ENCODE measurements at places on chromosomes 1 and 21.

- DNase-seq = no peak
Measured at GRCh38 chr1:175287377-175287776, 94.8 kb upstream of the KIAA0040 start.

DNA sequence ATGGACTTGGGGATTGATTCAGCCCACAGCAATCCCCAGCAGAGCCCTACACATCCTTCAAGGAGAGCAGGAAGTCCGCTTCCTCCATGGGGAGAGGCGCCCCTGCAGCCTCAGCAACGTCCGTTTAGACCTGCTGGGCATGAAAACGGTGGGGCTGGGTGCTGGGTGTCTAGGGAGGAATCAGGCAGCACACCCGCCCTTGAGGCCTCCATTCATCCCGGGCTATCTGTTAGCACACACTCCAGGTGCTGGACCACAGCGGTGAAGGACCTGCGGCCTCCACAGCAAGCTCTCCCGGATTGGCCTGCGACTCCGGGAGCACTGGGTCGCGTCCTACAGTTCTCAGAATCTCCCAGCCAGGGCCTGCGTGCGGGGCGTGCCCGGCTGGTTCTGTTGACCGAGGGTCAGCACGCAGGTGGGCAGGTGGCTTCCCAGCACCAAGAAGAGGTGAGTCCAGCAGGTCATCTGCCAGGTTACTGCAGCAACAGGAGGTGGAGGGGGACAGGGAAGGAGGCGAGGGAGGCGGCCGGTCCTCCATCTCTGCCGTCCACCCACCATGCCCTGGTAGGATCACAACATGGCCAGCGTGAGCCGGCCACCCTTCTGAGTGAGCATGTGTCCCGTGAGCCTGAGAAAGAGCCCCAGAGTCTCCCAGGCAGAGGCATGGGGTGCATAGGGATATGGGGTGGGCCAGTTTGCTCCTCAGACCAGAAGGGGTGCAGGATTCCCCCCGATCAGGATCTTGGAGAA lies 96.6 kb downstream of the RIPK4 start:
- DNase-seq = no peak

DNA sequence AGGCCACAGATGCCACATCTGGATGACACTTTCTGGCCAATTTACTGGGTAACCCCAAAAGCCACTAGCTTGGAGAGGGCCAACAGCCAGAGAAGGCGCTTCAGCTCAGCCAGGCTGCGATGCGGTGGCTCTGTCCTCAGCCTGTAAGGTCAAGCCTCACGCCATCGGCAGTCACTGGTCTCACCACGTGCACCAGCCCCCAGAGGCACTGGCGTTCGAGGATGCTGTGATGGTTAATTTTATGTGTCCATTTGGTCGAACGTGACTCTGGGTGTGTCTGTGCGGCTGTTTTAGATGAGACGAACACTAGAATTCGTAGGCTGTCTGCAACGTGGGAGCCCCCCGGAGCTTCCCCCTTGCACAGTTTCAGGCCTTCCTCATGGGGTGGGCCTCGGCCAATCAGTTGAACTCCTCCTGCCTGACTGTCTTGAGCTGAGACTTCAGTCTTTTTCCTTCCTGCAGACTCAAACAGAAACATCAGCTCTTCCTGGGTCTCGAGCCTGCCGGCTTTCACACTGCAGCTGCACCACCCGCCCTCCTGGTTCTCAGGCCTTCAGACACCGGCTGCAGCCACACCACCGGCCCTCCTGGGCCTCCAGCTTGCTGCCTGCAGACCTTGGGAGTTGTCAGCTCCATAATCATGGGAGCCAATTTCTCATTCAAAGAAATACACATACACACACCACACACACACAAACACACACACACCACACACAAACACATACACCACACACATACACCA lies 41.6 kb upstream of the SLC45A1 start:
- DNase-seq = no peak

- DNase-seq = no peak
Measured at GRCh38 chr1:19313961-19314882, 2.1 kb downstream of the SLC66A1 start.

DNA sequence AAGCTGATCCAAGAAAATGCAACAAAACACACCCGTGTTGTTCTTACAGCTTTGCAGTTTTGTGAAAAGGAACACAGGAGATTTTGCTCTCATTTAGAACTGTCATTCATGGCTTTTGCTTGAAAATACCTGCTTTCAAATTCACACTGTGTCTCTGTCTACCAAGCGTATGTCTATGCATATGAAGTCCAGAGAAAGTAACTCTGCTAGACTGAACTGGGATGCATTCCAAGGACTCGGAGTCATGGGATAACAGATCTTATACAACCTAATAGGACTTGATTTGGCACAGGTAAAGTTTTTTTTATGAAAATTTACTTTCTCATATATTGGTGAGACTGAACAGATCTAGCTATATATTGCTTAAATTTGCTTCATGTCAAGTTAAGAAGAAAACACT lies 102.4 kb downstream of the PTGER3 start:
- DNase-seq = no peak

- no peak for DNase-seq
Measured at GRCh38 chr1:8854240-8854639, 24.2 kb downstream of the ENO1 start.

DNA sequence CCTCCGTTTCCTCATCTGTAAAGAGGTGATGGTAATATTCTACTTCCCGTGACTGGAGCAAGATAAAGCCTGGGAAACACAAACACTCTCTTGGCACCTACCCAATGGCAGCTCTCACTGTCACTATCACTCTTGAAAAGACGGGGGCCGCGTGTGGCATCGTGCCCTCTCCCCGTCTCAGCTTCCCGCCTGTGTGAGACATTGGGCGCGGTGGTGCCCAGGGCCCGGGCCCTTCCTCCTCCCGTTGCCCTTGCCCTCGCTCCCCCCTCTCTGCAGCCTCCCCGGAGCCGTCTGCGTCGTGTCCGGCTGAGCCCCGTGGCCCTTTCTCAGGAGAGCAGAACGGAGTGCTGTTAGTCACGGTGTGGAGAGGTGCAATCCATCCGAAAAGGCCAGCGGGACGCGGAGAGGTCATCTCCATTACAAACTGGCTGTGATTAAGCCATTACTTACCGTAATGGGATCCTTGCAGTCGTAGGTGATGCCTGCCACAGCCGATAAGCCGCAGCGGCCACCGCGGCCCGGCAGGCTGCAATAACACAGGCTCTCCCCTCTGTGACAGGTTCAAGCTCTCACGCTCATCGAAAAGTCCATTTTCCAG lies 156.4 kb upstream of the ZC3H12A start:
- no peak for DNase-seq

- no peak for DNase-seq
Measured at GRCh38 chr1:16342331-16343062, 9.8 kb downstream of the FBXO42 start.

GRCh38 chr1:71809085-71809484 lies 473.3 kb downstream of the NEGR1 start:
- no peak for DNase-seq

- DNase-seq = no peak
Measured at GRCh38 chr1:17170571-17170970, 34.4 kb upstream of the PADI1 start.

GRCh38 chr1:4284976-4285375 lies 369.4 kb upstream of the AJAP1 start:
- no peak for DNase-seq

DNA sequence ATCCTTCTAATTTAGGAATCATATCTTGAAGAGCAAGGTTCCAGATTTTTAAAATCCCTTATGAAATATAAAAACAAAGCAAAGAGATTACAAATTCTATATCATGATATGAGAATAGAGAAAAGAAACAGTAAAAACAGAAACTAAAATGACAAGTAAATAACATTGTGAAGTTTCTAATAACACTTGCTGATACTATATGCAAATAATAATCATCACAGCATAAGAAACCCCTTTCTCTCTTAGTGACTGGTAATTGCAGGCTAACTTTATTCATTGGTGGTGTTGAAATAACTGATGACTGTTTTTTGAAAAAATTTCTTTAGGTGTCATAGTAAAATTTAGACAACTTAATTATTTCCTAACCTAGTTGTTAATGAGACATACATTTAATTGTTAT lies 281.6 kb downstream of the PLA2G4A start:
- no peak for DNase-seq

GRCh38 chr21:37655611-37656300 lies 260.5 kb downstream of the KCNJ6 start:
- DNase-seq = no peak

DNA sequence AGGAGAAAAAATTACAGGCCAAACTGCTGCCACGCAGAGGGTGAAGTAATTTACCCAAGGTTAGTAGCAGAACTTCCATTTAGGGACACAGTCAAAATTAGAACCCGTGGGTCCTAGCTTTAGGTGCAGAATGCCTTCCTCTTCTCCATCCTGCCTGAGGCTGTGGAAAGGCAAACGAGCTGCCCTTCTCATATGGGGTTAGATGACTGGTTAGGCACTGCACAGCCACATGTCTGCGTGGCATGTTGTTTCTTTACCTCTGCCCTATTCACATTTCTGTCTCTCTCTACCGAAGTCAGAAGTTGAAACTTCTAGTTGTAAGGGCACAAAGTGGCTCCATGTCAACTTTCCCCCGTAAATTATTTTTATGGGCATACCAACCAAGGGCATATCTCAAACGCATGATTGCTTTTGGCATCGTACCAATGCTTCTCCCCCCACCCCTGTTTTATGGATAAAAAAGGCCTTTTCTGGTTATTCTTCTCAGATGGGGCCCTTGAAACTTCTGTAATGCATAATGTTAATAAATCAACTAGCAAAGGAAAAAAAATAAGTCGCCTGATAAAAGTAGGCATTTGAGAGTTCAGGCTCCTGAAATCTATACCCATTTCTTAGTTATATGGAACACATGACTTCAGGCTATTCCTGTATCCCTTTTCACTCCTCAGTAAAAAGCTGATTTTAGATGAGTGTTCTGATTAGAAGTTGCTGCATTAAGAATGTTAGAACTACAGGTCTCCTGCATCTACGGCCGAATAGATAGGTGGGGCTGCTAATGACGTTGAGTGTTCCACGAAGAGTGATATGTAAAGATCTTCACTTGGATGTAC lies 139.6 kb upstream of the NRIP1 start:
- DNase-seq = no peak

DNA sequence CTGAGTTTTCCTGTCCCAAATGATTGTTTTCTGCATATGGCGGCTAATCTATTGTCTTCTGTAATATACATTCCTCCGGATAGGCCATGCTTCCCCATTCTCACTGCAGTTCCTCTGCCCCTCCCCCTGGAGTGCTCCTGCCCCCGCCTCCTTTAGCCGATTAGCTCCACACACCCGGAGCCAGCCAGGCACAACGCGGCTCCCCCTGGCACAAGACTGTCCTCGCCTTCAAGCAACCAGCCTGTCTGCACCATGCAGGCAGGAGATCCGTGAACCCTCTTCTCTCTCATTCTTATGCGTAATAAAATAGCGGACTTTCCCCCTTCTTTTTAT lies 18.0 kb downstream of the SERTAD4 start:
- no peak for DNase-seq

DNA sequence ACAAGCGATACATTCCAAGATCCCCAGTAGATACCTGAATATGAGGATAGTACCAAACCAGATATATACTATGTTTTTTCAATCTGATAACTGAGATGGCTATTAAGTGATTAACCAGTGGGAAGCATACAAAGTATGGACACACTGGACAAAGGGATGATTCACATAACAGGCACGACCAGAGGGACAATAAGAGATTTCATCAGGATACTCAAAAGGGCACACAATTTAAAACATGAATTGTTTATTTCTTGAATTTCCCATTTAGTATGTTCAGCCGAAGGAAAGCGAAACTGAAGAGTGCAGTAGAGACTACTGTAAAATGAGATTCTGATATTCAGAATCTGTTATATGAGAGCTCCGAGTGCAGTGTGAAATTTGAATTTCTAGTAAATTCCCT lies 10.6 kb downstream of the ZZZ3 start:
- no peak for DNase-seq

DNA sequence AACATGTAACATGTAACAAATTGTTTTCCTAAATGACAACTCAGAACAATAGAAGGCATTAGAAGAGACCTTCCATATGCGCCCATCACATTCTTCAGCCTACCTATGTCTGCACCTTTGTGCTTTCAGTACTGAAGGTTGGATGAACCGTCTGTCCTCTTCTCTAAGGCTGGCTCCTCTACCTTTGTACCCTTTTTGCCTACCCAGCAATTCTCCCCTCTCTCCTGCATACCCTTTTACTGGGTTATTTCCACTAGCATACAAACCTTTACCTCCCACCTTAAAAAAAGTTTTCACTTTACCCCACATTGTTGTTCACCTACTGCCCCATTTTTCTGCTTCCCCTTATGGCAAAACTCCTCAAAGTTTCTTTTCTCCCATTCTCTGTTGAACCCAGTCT lies 5.2 kb downstream of the PIGV start:
- no peak for DNase-seq

DNA sequence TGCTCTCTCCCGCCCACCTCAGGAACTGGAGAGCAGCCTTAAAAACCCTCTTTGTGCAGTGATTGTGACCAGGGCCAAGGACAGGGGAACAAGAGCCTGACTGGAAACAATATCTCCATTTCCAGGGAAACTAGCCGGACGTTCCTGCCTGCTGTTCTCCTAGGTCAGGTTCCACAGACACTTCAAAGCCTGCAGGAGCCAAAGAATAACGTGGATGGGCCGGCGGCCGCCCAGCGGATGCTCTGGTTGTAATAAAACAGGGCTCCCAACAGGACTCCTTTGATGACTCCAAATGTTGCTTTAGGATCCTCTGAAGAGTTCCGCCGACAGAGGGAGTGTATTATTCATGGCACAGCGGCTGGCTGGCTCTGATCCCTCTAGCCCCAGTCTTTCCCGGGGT lies 162.2 kb downstream of the PLXNA2 start:
- no peak for DNase-seq

- no peak for DNase-seq
Measured at GRCh38 chr1:113834716-113835115, 22.4 kb upstream of the RSBN1 start.

DNA sequence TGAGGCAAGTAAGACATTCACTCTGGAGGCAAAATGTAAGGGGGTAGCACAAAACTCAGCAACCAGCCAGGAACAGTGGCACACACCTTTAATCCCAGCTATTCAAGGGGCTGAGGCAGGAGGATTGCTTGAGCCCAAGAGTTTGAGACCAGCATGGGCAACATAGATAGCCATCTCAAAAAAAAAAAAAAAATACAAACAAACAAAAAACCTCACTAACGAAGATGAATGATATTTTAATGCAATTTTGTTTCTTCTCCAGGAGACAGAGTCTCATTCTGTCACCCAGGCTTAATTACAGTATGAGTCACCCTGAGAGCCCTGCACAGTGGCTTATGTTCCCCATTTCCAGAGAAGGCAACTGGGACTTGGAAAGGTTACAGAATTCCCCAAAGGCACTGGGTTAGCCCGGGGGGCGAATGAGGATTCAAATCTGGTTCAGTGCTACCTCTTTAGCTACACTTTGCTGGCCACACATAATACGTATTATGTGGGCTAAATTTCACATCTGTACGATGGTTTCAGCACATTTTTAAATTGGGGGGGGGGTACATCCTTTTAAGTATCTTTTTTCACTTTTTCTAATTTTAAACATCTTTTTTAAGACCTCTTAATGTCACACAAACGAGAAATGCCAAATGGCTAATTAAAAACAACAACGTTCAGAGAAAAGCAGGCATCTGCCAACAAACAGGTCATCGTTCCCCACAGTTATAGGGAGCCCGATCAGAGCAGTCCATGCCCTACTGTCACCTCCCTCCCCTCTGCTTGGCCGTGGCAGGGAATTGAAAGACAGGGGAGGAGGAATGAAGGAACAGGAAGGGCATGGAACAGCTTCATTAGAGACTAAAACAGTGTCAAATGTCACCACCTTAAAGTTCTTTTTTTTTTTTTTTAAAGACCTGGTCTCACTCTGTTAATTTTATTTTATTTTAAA lies 3.5 kb downstream of the CELA2A start:
- DNase-seq = no peak

- DNase-seq = no peak
Measured at GRCh38 chr1:91714867-91715381, 171.0 kb downstream of the TGFBR3 start.
